ENCODE measurements at places on chromosomes 16 and 17. TPM values are rescaled to one million over a fixed set of nuclear protein-coding genes. Genes with fewer than 3 reads are reported as not detected.

GRCh38 chr16:55490301-55490700, 11.3 kb downstream of the MMP2 start:
- no peaks in the 10 kb centered on the region for H3K27me3 ChIP-seq
- H3K27ac ChIP-seq = no peak overlapping the region
- H3K4me3 ChIP-seq = no peak overlapping the region
- peaks cover 21% of the 10 kb centered on the region for H3K4me1 ChIP-seq
- peaks cover 63% of the 10 kb centered on the region for H3K36me3 ChIP-seq

DNA sequence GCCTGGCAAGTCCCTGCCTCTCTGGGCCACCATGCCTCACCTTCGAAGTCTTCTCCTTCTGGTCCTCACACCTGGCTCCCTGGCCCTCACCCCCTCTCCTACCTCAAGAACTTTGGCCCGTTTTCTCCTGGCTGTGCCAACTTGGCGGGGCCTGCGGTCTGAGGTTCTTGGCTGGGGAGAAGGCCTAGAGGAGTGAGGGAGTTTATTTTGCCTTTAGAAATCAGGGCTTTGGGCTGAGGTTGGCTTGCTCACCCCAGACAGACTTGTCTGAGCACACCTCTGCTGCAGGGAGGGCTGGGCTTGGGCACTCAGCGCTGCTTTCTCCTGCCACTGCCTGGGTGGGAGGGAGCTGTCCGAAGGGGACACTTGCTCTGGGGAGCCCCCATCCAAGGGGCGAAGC, 23.3 kb upstream of the TAC4 start:
- H3K36me3 ChIP-seq = no peaks in the 10 kb centered on the region
- no peak overlapping the region for H3K27ac ChIP-seq
- H3K27me3 ChIP-seq = peaks cover 35% of the 10 kb centered on the region

DNA sequence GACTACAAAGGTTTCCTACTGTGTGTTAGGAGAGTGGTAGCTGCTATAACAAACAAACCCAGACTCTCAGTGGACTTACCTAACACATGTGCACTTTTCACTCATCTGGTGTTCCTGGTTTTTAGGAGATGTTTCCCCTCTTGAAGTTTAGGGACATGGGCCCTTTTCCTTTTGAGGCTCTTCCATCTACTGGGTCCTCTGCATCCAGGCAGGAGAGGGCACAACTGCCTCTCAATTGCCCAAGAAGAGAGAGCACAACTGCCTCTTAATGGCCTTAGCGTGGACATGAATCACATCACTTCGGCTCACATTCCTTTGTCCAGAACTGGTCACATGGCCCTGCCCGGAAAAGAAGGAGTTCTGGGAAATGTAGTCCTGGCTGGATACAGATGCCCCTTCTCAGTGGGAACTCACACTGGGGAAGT, 9.8 kb upstream of the TNRC6C start:
- peak; percentile 26 for DNase-seq
- no peak overlapping the region for H3K4me3 ChIP-seq
- H3K27me3 ChIP-seq = peaks cover 38% of the 10 kb centered on the region
- no peaks in the 10 kb centered on the region for H3K36me3 ChIP-seq

- H3K4me3 ChIP-seq = no peak overlapping the region
- H3K36me3 ChIP-seq = peaks cover 38% of the 10 kb centered on the region
- H3K27me3 ChIP-seq = peaks cover 5% of the 10 kb centered on the region
Measured at GRCh38 chr16:31701734-31702133, 171.9 kb upstream of the ZNF267 start.

- H3K27ac ChIP-seq = peak overlapping the region; percentile 38
- H3K4me1 ChIP-seq = peaks cover 90% of the 10 kb centered on the region
- H3K4me3 ChIP-seq = no peak overlapping the region
- DNase-seq = peak; percentile 51
- peaks cover 2% of the 10 kb centered on the region for H3K27me3 ChIP-seq
- H3K36me3 ChIP-seq = peaks cover 3% of the 10 kb centered on the region
Measured at GRCh38 chr17:17698869-17699351, 17.7 kb downstream of the RAI1 start.

The DDX52 gene
- total RNA-seq = 21.2 TPM

The TMEM235 gene
- 0.04 TPM for total RNA-seq

GRCh38 chr17:64775701-64776570, 113.8 kb upstream of the SMURF2 start:
- no peak for DNase-seq
- no peak overlapping the region for H3K4me3 ChIP-seq
- peak overlapping the region; percentile 59 for H3K27ac ChIP-seq
- peaks cover 36% of the 10 kb centered on the region for H3K27me3 ChIP-seq

DNA sequence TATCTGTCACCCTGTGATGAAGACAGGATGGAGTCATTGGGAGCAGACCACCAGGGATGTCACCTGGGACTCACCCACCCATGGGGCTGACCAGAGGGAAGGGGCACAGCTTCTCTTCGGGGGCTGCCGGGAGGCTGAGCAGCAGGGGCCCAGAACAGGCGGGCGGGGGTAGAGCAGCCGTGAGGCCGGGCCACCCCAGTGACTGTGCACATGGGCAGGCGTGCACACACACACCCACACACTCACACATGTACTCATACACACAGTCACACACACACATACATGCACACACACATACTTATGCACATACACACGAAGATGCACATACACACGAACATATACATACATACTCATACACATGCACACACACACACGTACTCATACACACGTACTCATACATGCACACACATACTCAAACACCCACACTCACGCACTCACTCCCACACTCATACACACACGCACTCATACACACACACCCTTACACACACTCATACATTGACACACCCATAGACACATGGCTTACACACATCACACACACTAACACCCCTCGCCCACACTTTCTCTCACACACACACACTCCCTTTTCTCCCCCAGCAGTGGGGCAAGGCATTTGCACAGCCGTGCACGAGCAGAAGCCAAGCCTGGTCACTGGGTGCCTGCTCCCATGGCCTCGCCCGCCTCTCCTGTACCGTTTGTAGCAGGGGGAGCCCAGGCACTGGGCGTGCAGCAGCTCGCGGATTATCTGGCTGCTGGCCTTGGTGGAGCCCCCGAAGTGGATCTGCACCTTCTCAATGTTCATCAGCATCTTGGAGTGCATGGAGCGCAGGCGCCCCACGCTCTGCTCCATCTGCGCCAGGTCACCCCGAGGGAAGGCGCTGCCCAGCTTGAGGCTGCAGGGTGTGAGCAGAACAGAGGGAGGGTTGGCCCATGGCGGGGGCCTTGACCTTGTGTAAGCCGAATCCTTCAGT, 12.4 kb downstream of the UBALD2 start:
- no peak overlapping the region for H3K27ac ChIP-seq
- no peaks in the 10 kb centered on the region for H3K27me3 ChIP-seq
- peaks cover 41% of the 10 kb centered on the region for H3K4me1 ChIP-seq
- DNase-seq = no peak
- no peak overlapping the region for H3K4me3 ChIP-seq

Measured in muscle of leg (tissue), 16 donors.